ENCODE measurements at places on chromosomes 2 and 18.

- DNase-seq: no peak
Observed at GRCh38 chr2:205586626-205587025, 95.7 kb upstream of the NRP2 start.

DNA sequence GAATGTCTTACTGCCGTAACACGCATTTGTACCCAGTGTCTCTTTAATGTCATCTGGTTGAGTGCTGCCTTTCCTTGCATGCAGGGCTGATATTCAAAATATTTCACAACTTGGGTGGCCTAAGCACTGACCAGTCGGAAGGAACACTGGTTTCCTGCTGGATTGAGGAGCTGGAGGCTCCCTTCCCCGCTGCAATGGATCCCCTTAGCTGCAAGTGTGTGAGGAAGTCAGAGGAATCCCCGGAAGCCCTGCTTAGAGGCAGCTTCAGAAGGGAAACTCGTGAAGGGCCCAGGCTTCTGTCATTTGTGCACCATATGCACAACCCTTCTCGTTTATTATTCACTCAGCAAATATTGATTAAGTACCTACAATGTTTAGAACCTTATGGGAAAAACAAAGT is 33.2 kb upstream of the SP3 start:
- DNase-seq: no peak

GRCh38 chr18:7950380-7951136 is 383.4 kb downstream of the PTPRM start:
- DNase-seq: peak; percentile 23

DNA sequence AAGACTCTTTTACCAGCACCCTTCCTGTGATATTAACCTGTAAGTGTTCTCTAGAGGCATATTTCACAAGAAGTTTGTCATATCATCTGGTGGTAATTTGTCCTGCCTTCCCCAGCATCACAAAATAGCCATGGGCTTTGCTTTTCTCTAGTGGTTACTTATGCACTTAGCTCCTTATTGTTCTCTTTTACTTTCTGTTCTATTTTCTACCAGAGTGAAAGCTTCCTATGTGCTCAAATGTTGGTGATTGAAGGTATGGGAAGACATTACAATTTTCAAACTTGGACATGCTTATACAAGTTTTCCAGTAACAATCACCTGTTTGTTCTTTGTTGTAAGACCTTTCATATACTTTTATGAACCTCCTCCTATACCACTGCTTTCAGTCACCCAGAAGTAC is 87.0 kb upstream of the KCNH7 start:
- DNase-seq: no peak

- no peak for DNase-seq
Observed at GRCh38 chr2:240585101-240585500, 1.4 kb upstream of the CAPN10 start.

DNA sequence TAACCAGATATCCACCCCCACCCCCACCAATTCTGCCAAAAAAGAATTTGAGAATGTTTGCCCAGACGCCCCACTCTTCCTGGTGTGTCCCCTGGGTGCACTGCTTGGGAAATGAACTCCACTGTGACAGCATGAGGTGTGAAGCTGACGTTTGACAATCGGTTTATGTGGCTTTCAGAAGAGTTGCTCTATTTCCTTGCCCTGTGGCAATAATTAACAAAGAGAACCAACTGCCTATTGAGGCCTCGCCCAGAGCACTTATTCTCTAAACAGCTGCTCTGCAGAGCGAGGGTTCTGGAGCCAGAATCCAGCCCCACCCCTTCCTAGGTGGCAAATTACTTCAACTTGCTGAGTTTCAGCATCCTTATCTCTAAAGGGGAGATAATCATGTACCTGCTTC is 115.8 kb upstream of the SIX3 start:
- DNase-seq: no peak

DNA sequence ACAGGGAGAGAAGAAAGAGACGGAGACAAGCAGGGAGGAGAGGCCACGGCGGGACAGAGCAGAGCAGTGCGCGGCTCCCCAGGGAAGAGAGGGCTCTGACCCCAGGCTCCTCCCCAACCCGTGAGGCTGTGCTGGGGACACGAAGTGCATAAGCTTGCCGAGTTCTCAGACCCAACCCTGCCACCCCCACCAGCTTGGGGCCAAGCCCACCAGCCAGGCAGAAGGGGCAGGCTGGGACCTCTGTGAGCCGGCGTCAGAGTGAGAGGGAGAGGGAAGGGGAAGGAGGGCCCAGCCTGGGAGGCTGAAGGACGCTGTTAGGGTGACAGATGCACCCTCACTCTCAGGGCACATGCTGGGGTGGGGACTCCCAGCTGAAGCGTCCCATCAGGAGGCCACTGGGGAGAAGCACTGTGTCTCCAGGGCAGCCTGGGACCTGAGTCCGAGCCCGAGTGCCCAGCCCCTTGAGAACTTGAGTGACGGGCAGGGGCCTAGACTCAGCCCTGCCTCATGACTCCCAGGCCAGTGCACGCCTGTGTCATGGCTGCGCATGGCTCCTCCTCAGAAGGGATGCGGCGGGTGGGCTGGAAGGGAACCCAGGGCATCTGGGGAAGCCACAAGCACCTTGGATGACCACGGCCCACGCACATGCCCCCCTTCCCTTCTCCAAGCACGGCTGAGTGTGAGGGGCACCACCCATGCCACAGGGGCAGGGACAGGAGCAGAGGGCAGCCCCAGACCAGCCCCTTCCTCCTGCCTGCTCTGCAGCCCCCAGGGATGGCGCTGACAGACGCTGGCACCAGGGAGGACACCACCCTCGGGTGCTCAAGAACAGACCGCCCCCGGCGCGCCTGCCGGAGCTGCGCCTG is 31.0 kb downstream of the MTERF4 start:
- no peak for DNase-seq

DNA sequence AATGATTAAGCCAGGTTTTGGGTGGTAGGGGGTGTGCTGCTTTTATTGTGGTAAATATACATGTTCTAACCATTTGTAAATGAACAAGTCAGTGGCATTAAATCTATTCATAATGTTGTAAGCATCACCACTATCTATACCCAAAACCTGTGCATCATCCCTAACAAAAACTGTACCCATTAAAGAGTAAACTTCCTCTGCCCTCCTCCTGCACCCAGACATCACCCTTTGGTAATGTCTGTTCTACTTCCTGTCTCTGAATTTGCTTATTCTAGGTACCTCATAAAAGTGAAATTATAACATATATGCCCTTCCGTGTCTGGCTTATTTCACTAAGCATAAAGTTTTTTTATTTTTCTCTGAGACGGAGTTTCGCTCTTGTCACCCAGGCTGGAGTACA is 14.1 kb downstream of the RIF1 start:
- DNase-seq: peak; percentile 52

GRCh38 chr2:67879586-67880290 is 183.1 kb downstream of the C1D start:
- no peak for DNase-seq

DNA sequence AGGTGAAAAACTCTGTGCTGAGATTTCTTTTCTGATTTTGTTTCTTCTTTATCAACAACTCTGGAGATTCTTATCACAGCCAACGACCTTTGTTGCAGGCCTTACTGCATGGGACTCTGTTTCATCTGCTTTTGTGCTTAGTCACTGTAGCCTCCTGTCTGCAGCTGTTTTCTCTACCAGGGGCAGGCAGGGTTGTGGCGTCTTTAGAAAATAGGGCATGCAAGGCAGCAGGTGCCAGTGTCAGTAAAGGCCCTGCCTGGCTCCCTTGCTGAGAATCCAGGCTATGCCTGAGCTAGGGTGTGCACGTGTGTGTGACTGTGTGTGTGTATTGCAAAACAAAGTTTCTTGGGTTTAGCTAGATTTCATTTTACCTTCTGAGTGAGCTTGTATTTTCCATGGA is 14.6 kb upstream of the SLC9A2 start:
- no peak for DNase-seq

DNA sequence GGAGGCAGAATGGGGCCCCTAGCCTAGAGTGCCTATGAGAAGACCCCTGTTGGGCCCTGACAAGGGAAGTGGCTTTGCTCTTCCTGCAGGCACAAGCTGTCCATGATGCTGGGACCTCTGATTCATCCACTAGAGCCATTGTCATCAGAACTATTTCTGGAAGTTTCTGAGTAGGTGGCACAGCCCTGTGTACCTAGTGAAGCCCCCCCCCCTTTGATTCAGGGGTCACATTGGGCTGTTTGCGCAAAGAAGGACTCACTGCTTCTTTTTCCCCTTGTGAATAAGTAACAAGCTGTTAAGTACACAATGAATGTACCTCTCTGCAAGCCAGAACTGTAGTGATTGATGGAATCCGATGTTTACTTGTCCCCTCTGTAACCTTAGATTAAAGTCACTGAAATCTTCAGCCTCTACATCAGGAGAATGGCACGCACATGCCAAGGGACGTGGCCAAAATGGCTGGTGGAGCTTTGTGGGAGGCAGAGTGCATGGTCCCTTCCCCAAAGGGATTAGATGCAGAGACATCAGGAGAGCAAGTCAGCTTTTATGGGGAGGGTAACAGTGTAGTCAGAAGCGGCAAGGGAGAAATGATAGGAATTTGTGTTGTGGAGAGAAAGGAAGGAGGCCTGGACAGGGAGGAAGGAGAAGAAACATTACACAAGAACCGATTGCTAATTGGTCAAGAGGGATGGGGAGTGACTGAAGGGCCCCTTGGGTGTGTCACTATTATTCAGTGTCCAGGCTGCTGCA is 267.6 kb upstream of the RAB12 start:
- no peak for DNase-seq

DNA sequence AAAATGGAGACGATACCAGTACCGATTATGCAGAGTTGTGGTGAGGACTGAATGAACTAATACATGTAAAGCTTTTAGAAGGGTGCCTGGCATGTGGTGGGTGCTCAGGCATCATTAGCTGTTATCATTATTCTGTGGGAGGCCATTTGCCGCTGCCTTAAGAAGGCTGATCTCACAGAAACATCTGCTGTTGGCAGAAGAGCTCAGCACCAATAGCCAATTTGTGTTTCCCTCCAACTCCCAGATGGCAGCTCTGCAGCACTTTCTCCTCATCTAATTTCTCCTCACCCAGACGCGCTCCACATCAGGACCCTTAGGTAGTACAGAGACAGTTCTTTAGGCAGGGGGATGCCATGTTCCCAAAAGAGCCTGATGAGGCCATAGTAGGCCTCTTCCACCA is 15.8 kb upstream of the CYP1B1 start:
- DNase-seq: no peak

- DNase-seq: no peak
Observed at GRCh38 chr18:23926571-23926970, 88.0 kb upstream of the TTC39C start.

DNA sequence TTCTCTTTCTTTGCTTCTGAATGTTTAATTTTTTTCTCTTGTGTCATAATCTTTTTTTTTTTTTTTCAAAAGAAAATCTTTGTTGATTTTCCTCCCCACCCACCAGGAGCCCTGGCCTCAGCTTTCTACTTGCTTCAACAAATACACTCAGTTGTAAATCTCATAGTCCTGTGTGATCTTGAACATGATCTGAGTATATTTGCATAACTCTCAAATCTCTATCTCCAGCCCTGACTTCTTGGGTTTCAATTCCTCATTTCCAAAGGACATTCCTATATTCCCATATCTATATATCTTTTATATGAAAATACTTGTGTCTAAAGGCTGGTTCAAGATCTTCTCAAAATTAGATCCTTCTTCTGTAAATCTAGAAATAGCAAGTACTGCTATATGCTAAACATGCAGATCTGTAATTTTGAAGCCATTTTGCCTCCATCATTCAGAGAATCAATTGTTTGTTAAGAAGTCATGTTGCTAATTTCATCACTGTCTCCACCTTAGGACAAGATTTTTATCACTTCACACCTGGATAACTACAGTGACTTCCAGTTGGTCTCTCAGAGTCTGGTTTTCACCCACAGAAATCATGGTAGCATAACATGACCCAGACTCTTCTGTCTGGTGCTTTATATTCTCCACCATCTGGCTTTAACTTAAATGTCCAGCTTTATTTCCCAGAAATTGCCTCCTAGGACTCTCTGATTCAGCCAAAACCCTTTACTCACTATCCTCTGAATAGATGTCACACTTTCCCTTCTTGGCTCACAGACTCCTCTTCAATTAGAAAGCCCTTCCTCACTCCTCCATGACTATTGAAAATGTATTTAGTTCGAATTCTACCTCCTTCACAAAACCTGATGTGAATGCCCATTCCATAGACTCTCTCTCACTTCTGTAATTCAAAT is 98.1 kb downstream of the ZEB2 start:
- no peak for DNase-seq

DNA sequence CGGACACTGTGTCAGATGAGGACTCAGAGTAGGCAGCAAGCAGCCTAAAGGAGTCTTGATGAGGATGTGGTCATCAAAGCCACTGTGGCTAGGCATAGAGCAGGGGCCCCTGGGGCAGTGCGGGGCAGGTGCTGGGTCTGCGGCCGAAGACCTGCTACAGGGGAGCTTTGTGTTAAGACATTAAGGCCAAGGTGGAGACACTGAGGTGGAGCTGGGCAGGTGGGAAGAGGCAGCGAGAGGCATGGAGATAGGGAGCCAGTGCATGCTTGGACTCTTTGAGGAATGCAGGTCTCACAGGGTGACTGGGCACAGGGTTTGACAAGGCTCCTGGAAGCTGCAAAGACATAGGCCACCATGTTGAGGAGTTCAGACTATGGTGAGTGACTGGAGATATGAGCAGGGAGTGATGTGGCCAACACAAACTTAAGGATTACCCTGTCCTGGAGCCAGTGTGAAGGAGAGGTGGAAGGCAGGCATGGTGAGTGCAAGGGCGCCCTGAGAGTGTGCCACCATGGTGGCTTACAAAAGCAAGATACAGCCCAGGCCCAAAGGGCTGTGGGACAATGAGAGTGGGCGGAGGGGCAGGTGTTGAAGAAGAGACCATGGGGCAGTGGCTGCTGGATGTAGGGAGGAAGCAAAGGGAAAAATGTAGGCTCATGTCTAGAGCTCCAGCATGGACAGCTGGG is 450.9 kb upstream of the HS6ST1 start:
- DNase-seq: no peak

- no peak for DNase-seq
Observed at GRCh38 chr18:40576507-40577115, 1378.4 kb upstream of the PIK3C3 start.

DNA sequence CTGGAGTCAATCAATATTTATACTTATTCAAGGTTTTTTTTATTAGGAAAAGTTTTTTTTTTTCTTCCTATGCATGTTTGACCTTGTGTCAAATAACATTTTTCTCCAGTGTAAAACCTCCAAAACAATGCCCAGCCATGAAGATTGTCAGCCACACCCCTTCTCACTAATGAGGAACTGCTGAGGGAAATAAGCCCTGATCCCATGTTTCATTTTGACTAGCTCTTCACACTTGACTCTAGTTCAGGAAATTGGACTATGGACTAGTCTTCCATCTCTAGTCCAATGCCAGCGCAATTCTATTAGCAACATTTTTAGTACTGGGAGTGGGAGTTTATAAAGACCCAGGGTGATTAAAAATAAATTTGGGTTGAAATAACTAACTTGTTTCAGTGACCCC is 275.6 kb upstream of the CXCR4 start:
- no peak for DNase-seq
